CD4-positive, alpha-beta T cell treated with Interleukin-6 at 100 ng/mL for 8 hours (primary cell): ENCODE measurements at places on chromosomes 16 and 17.

DNA sequence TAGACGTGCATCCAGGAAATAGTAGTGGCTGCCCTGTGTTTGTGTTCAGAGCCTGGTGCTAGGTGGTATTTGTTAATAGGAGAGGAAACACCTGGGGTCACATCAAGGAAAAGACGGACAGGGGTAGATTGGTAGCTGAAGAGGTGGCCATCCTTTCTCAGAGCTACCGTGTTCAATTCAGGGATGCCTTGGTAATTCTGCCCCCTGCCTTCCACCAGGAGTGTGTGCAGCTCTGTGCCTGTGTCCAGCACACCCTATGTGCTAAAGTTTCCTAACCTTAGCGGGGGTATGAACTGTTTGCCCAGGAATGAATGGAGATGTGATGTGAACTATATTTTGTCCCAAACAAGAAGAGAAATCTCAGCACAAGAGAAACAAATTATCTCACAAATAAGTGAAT, 174.1 kb upstream of the MPHOSPH6 start:
- no peak for DNase-seq

- no peak for DNase-seq
Measured at GRCh38 chr16:17504050-17504449, 33.3 kb upstream of the XYLT1 start.

DNA sequence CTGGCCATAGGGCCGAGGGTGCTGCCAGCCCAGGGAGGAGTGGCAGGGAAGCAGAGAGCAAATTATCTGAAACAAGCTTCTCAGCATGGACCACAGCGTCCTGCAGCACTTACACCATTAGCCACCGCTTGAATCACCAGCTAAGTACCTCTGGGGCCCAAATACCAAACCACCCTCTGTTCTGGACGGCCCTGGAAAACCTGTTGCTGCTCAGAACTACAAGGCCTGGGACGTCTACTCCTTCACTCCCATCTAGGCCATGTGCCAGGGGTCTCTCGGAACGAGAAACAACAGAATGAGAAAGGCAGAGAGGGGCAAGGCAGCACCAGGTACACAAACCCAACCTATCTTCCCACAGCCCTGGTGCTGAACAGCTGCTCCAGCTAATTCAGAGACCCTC, 39.9 kb upstream of the GFOD2 start:
- DNase-seq, result no peak

GRCh38 chr17:35252651-35253050, 9.8 kb downstream of the SLFN5 start:
- DNase-seq, result no peak

GRCh38 chr16:20740007-20740883, 1.4 kb downstream of the THUMPD1 start:
- no peak for DNase-seq

DNA sequence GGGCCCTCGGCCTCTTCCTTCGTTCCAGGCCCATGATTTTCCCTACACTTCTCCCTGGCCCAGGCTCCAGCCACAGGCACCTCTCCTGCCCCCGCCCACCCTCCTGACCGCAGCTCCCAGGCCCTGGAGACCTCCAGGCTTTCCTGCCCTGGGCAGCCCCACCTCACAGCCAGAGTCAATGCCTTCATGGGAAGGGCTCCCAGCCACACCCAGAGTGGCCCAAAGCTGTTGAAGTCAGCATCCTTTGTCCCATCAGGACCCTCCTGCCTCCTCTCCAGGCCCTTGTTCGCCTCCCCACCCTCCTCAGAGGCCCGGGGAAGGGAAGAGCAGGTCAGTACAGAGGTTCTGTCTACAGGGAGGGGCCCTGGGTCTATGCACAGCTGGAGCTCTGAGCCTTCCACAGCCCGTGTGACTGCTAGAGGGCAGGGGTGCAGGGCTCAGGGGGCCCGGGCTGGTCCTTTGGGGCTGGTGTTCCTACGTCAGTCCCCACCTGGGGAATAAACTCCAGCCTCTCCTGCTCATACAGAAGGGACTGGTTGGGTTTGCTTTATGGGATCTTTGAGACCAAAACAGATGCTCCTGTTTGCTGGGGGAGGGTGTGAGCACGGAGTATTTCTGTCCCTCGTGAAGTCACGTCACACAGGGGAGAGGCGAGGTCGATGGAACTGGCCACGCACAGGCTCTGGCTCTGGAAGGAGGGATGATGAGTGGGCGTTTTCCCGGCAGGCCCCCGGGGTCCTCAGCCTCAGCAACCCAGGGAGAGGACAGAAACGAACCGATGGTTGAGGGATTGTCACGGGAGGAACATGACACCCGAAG, 20.3 kb downstream of the TRARG1 start:
- no peak for DNase-seq

GRCh38 chr17:4317610-4318009, 48.9 kb downstream of the UBE2G1 start:
- DNase-seq, result no peak

DNA sequence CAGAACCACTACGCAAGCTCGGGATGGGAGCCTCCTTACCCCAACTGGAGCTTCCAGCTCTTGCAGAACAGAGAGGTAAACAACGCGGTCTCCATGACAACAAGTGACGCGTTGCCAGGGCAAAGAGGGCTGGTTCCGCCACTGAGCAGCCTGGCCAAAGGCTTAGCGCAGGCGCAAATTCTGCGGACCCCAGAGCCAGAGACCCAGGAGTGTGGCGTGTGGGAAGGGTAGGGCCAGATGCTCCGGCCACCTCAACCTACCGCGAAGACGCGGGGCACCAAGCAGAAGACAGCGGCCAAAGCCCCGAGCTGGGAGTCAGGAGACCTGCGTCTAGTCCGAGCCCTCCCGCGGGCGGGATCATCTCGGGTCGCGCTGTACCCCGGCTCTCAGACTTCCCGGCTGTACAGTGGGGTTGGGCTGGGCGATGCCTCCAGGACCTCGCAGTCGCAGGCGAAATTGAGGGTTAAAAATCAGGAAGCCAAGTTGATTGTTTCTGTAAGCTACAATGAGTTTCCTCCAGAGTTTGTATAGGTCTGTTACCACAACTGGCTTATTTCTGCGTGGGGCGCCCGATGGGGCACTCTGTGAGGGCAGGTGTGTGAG, at the start of gene TEKT1:
Gene TEKT1, minus strand, starts transcription at position 69 of the 603 bp plus-strand sequence. CDS start 1,353 bp downstream, outside the sequence.
- peak; percentile 51 for DNase-seq

DNA sequence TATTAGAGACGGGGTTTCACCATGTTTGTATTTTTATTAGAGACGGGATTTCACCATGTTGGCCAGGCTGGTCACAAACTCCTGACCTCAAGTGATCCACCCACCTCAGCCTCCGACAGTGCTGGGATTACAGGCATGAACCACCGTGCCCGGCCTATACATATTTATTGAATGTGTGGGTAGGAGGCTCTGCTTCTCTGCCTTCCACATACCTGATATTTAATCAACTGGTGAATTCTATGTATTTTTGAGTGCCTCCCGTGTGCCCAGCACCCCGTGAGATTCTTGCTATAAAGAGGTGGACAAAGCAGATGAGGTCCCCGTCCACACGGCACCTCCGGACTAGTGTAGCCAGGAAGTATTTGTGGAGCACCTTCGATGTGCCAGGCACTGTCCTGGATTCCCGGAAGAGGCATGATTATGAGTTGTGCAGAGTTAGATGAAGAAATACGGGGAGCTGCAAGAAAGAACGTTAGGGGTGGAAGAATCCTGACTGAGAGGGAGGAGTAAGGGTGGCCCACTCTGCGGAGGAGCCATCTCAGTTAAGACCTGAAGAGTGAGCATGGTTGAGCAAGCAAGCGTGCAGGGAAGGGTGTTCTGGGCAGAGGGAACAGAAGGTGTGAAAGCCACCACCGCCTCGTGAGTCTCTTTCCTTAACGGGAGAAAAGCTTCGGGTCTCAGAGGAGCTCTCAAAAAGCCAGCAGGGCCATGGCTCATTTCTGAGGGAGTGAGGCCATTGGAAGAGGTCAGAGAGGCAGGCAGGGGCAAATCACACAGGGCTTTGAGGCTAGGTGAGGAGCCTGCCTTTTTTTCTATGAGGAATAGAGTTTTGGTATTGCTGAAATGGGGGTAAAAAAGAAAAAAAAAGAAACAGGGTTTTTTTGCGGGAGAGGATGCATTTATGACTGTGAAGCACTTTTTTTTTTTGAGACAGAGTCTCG, 21.2 kb downstream of the CRISPLD2 start:
- no peak for DNase-seq

- no peak for DNase-seq
Measured at GRCh38 chr16:70778901-70779309, 22.1 kb downstream of the VAC14 start.

DNA sequence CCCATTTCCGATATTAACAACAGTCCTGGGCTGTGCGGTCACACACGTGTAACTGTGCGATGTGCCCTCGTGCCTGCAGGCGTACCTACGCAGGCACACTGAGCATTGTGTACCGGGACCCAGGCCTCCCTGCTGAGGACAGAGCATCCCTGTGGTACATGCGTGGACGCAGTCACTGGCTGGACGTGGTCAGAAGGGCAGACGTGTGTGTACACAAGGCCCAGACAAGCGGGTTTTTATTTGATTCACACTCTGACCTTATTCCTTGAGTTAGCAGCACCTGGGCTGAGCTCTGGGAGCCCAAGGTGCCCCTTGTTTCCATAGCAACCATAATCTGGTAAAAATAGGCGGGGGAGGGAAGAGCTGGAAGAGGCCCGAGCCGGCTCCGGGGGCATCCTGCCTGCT, 19.5 kb downstream of the RAP1GAP2 start:
- no peak for DNase-seq

- peak; percentile 31 for DNase-seq
Measured at GRCh38 chr17:47615766-47616424, 33.8 kb upstream of the KPNB1 start.

DNA sequence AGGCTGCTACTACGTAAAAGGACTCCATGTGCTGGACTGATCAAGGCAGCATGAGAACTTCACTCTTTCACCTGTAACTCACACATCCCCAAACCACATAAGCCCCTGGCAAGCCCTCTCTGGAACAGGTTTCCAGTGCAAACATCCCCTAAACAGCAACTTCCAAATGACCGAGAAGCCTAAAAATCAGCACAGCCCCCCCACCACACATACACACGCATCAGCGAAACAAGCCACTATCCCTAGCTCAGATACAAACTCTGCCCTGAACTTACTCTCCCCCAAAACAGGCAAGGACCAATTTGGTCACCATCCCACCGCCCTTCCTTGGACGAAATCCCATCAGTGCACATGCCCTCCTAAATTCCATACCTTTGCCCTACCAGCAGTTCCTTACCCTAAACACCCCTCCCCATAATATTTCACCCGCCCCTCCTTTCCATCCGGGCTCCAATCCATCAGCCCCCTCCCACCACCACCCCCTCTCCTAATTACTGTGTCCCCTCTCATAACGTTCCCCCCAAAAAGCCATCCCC, 735 bp downstream of the LSM12 start:
- DNase-seq, result no peak

DNA sequence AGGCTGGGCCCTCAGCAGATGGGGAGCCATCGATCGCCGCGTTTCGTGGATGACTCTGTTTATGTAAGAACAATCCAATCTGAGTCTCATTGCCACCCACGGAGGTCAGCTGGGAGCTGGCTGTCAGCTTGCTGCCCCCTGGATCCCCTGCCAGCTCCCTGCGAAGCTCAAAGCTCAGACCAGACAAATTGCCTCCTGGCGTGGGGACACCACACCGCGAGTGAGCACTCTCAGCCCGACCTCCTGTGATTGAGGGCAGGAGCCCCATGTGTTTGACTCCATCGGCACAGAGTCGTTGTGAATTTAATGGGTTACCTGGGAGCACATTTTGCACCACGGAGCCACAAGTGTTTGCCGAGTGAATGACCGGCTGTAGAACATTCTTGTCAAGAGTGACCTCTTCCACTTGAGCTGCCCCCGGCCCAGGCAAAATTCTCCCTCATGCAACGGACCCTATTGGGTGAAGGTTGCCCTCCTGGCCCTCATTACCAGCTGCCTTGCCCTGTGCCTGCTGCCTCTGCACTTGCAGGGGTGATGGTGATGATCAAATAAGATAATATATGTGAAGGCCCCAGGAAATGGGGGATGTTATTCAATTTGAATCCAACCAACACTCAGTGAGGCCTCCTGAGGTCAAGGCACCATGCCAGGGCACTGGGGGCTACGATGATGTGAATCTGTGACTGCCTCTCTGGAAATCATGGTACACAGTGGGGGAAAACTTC, 7.6 kb upstream of the GFAP start:
- DNase-seq, result no peak

GRCh38 chr16:71555230-71555891, 21.5 kb downstream of the TAT start:
- no peak for DNase-seq

DNA sequence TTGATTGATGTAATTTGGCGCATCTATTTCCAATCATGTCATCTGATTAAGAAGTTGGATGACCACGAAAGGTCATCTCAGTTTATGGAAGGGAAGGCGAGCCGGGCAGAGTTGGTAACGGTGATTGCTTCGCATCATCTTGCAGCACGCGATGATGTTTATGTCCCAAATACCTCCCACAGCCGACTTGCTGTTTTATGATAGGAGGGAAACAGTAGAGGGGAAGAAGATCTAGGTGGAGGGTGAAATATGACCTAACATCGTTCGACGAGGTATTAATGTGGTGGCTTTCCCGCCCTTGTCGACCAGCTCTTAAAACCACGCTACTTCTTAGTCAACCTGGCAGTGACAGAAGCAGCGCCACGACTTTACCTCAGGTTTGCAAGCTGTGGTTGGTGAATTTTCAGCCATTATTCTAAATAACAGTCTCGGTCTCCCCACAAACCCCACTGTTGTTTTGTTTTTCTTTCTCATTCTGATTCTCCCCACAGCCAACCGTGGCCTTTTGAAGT, 805 bp upstream of the TANC2 start:
- DNase-seq, result peak; percentile 12

DNA sequence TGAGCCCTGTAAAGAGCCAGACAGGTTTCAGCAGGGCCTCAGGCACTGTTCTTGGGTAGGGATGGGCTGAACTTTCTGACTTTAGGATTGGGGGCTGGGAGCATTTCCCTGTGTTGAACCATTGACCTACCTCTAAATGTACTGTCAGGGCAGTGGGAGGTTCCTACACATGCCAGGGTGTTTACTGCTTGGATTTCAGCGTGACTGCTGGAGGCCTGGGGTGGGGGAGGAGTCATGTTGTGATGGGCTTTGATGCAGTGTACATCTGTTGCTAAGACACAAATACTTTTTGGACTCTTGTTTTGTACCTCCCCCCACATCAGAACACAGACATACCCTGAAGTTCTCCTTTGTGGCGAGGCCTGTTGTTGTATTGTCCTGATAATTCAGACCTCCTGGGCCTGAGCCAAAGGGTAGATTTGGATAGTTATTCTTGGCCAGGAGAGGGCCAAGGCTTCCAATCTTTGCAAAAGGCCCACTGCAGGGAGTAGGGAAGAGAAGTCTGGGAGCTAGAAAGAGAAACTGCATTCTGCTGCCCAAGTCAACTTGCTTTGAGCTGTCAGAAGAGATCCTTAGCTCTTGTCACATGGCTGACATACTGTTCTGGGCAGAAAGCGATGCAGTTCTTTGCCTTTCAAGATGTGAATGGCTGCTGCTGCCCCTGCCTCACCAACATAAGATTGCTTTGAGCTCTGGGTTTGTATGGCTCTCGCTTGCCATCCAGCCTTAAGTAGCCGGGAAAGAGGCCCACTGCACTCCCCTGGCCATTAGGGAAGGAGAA, 3.7 kb downstream of the NFE2L1 start:
- DNase-seq, result no peak

GRCh38 chr16:81458827-81459598, 14.4 kb downstream of the CMIP start:
- no peak for DNase-seq

GRCh38 chr16:11257131-11257938, 1.3 kb upstream of the SOCS1 start:
- DNase-seq, result peak; percentile 68

- peak; percentile 71 for DNase-seq
Measured at GRCh38 chr17:81519284-81520020, 6.9 kb upstream of the ACTG1 start.
